ENCODE measurements at places on chromosomes 5 and 9.

DNA sequence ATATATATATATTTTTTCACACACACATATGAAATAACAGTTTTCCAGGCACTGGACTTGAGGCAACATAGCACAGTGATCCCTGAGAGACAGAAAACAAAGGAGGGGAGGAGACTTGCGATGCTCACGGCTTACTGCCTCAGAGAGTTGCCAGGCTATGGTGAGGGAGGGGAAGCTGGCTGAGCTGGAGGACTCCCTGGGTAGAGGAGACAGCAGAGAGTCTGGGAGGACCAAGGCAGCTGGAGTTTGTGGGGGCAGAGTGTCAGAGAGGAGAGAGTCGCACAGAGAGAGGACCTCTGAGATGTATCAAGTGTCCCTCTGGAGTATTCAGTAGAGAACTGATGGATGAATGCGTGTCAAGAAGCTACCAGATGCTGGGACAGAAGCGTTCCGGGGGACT lies 23.1 kb upstream of the QSOX2 start:
- DNase-seq, result no peak

- DNase-seq, result no peak
Measured at GRCh38 chr5:79499640-79500273, 14.2 kb downstream of the HOMER1 start.

GRCh38 chr9:104992659-104993058 lies 64.7 kb upstream of the ABCA1 start:
- peak; percentile 66 for DNase-seq

DNA sequence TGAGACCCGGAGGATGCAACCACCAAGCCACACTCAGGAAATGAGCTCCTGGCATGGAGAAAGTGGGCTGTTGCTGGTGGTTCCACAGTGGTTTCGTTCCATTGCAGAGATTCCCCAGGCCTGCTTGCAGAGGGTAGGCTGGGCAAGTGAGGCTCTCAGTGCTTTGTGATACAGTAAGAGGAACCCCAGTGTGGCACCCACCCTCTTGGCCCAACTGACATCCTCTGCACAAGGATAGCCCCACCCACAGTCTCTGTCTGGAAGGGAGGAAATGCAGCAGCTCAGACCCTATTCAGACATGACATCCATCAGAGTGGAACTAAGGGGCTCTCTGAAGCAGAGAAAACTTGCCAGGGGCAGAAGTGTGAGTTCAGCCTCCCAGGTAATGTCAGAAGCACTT lies 69.6 kb upstream of the FSTL4 start:
- peak; percentile 35 for DNase-seq

DNA sequence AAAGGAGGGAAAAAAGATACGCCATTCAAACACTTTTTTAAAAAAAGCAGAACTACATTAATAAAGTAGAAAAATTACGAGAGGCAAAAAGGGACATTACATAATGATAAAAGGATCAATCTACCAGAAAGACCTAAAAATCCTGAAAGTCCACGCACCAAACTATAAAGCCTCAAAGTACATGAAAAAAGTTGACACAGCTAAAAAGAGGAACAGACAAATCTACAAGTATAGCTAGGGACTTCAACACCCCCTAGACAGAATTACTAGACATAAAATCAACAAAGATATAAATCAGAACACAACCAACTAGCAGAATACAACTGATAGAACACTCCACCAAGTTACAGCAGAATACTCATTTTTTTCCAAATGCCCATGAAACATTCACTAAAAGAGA lies 11.1 kb downstream of the CAMSAP1 start:
- DNase-seq, result no peak

DNA sequence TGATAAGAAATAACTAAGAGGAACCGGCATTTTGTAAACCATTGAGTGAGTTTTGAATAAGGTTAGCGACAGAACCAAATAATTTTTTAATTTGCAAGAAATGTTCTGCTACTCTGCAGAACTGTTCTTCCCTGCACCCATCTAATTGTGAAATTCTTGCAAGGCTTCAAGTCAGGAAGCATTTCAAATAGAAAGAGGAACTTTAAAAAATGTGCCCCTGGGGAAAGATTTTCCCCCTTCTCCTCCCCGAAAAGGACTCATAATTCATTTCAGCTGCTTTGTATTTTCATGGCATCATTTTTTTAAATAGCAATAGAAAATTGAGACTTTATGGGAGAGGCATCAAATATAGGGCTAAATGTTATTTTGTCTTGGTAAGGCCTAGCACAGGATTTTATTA lies 180.9 kb upstream of the ANKRD55 start:
- DNase-seq, result no peak

All from SJSA1 (cell line).